ENCODE measurements at places on chromosomes 1 and 21. TPM values are rescaled to one million over a fixed set of nuclear protein-coding genes. Genes with fewer than 3 reads are reported as not detected.

Gene USP48
- 70.4 TPM for total RNA-seq

Gene JAM2
- total RNA-seq: 2.2 TPM

GRCh38 chr21:29526545-29526944 lies 227.8 kb downstream of the BACH1 start:
- no peak for DNase-seq

GRCh38 chr1:26289158-26290059 lies 9.5 kb downstream of the SH3BGRL3 start:
- DNase-seq: no peak

DNA sequence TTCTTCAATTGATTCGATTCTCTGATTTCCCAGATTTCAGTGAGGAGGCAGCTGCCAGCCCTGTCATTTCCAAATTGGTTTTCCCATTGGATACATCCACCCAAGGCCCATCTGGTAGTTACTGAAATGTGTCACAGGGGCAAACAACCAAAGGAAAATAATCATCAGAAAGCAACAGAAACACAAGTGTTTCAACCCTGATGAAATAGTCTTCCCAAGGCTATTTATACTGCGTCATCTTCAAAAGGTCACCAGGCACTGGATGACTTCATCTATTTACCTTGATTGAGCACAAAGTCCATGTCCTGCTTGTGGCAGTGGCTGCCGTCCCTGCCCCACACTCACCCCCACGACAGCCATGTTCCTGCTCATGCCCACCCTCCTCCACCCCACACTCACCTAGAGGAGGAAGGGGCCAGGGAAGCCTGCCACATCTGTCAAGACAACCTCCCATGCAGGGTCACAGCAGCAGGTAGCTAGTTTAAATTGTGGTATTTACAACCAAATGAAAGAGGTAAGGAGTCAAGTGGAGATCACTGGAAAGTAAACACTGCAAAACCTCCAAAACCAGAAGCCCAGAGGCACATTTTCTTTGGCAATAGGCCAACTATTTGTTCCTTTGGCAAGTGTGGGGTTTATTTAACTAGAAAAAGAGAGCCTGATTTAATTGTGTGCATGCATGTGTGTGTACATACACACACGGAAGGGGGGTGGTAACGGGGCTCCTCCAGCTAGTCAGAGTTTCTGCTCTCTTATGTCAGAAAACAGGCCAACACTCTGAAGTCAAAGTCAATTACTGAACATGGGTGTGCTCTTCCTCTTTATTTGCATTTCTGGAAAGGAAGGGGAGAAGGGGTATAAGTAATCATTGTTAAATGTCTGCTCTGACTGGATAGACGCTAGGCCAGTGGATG lies 49.5 kb upstream of the RAB4A start:
- no peak for DNase-seq

DNA sequence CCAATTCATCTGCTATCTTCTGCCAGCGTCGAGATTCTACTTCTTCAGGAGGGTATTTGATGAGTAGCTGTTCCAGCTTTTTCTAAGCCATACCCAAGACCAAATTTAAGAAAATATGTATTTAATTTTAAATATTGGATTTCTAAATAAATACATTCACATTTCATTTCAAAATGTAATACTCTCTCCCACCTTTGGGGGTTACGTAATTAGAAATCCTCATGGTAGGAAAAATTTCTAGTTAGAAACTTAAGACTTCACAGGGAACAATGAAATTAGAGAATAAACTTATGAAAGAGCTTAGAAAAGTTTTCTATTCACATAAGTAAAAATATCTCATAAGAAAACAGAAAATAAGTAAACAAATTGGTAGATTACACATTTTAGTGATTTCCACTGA lies 102.9 kb downstream of the ZZZ3 start:
- no peak for DNase-seq

DNA sequence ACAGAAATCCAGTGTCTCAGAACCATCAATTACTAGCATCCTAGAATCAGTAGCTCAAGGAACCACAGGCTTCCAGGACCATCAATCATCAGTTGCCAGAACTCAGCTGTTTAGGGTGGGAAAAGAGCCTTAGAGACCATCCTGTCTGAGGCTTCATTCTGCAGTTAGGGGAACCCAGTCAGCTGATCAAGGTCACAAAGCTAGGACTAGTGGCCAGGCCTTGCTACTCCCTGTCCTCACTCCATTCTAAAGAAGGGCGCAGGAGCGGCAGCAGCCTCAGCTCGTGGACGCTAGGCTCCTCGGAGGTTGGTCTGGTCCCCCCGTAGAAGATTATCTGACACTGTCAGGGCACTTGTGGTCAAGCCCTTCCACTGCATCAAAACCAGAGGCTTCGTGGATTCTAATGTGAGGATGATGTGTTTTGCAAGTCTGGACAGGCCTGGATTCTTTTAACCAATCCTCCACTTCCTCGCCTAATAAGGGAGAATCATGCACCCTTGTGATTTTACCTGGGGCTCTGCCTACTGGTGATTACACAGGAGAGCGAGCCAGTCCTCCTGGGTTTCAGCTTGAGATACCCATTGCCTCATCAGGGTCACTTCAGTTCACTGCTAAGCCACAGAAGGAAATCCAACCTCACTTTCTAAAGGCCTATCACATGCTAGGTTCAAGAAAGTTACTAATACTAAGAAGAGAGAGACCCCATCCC lies 41.7 kb upstream of the IFFO2 start:
- no peak for DNase-seq

GRCh38 chr1:169108863-169109560 lies 2.5 kb downstream of the ATP1B1 start:
- DNase-seq: no peak

DNA sequence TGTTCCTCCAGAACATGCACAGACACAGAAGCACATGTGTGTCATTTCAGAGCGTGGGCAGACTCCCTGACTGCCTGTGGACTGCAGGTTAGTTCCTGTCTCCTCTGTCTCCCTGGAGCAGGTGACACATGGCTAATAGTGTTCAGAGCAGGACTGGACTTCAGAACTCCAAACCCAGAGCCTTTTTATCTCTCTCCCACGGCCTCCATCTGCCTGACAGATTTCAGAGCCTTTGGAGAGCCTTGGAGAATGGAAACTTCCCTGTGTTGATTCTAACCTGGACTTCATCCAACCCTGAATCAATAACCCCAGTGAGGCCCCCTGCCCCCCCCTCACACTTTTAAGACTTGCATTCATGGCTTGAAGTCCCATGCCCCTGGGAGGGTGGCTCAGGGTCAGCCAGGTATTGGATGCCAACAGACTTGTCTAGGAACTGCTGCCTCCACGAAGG lies 44.4 kb downstream of the C1orf198 start:
- no peak for DNase-seq

All from pulmonary artery endothelial cell (primary cell).